Stimulated activated CD4-positive, alpha-beta T cell treated with anti-CD3 and anti-CD28 coated beads, Interleukin-4, amount 100 ng/mL, for 1 hour (primary cell): ENCODE measurements at places on chromosomes 5 and 9.

DNA sequence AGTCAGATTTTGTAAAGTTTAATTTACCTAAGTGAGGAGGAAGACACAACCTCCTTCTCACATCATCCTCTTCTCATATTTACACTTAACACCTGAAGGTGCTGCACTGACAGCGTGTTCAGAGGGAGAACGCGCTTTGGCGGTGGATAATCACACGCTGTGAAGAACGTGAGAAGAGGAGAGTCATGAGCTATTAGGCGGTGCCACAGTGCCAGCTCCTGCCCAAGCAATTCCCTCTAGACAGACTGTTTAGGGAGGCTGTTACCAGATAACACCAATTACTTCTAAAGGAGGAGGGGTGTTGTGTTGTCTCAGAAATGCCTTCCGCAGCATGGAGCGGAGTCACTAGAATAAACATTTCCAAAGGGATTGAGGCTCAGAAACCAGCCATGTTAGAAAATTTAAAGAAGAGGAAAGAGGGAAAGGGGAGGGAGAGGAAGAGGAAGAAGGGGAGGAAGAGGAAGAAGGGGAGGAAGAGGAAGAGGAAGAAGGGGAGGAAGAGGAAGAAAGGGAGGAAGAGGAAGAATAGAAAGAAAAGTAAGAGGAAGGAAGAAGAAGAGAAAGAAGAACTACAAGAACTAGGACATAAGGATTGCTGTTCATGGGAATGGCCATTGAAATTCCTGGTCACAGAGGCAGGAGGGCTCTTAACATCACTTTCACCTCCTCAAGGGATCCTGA, 37.3 kb upstream of the WWC1 start:
- DNase-seq, result no peak

DNA sequence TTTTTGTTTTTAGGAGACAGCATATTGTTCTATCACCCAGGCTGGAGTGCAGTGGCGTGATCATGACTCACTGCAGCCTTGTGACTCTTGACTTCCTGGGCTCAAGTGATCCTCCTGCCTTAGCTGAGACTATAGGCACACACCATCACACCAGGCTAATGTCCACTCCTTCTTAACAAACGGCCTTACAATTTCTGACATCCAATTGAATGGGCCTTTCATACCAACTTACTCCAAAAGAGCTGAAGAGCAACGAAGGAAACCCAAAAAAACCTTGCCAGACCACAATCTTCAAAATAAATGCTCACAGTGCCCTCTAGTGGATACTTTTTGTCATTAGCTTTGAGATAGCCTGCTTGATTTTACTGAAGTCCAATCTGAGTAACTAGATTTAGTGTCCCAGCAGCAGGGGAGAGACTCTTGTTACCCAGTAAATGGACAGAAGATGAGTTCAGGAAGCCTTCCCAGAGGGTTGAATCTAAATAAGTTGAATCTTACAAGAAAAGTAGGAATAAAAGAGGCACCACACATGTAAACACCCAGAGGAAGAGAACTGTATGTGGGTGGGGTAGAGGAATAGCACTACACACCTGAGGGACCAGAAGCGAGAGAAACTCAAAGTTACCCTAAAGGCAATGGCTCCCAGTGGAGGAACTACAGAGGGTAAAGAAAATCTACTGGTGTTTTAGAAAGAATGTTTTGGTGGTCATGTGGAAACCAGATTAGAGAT, 9.3 kb downstream of the ZNF622 start:
- DNase-seq, result no peak

DNA sequence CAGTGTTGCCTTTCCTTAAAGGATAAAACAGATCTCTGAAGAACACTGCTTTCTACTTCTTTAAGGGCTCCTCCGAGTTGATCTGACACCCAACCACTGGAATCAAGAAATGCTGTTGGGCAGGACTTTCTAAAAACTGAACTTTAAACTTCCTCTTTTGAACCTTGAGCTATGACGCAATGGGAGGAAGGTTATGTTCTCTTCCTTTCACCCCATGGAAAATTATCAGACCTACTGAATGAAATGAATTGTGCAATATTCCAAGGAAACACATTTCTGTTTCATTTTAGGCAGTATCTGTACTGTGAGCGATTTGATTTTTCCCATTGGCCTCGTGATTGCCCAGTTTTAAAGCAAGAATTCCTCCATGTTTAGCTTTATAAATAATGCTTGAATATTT, 206.0 kb upstream of the PRR16 start:
- DNase-seq, result no peak

DNA sequence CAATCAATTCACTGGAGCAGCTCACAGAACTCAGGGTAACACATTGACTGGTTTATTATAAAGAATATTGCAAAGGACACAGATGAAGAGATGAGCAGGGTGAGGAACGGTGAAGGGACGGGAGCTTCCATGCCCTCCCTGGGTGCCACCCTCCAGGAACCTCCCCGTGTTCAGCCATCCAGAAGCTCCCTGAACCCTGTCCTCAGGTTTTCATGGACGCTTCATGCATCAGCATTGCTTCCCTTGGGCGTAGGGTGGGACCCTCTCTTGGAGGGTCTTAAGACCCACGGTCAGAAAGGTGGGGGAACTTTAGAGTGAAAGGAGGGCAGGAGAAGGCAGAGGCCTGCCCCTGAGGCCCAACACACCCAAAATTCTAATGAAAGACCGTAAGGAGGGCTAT, 12.8 kb downstream of the LAMC3 start:
- no peak for DNase-seq

DNA sequence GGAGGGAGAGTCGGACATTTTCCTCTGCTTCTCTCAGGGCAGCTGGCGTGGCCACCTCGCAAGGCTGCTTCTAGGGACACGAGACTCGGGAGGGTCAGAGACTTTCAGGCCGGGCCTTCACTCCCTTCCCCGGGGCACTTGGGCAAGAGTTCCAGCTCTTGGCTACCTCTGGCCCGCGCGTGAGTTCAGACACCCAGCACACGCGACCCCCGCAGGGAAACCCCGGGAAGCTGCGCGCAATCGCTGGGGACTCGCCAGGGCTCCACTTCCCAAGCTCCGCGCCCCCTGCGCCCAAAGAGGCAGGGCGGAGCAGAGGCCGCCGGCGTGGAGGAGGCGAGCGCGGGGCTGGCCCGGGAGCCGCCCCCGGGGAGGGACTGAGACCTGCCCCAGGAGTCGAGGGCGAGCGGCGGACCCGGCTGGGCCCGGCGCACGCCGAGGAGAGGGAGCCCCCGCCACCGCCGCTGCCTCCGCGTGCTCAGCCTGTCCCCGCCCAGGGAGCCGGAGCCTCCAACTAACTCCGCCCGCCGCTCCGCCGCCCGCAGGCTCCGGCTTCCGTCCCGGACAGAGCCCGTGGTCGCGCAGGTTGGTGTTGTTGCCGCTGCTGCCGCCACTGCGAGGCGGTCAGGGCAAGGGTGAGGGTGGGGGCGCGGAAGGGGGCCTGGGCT, at the start of gene PAM:
Gene PAM, plus strand, starts transcription at position 539 of the 665 bp plus-strand sequence. CDS start 110,891 bp downstream, outside the sequence.
- DNase-seq, result peak; percentile 80

DNA sequence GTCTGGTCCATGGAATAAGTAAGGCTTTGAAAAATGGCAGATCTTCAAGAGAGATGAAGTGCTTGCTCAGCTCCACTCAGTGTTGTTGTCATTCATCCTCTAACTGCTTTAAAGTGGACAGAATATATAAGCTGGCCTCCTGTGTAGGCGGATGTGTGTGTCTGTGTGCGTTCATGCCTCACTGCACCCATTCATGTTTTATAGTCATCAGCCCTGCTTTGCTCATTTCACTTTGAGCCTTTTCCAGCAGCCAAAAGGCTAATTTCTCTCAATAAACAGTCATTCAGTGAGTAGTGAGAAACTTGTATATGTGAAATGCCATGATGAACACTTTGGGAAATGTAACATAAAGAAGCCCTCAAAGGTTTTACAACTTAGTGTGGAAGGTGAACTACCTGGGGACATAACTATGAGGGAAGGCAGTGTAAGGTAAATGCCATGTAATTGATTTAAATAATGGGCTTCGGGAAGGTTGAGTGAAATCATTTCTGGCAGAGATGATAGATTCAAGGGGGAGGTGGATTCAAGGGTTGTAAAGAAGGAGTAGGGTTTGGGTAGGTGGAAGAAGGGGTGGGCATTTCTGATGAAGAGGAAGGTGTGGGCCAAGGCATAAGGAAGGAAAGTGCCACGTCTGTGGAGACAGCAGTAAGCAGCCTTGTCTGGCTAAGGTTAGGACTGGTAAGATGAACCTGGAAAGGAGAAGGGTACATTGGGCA, 15.7 kb downstream of the TTC23L start:
- no peak for DNase-seq

GRCh38 chr5:68080282-68081050, 135.1 kb upstream of the PIK3R1 start:
- no peak for DNase-seq
